Activated T-helper 17 cell treated with anti-CD3 and anti-CD28 coated beads, Interleukin-2, amount 50 U/mL, for 72 hours (primary cell): ENCODE measurements at places on chromosomes 5 and 9.

DNA sequence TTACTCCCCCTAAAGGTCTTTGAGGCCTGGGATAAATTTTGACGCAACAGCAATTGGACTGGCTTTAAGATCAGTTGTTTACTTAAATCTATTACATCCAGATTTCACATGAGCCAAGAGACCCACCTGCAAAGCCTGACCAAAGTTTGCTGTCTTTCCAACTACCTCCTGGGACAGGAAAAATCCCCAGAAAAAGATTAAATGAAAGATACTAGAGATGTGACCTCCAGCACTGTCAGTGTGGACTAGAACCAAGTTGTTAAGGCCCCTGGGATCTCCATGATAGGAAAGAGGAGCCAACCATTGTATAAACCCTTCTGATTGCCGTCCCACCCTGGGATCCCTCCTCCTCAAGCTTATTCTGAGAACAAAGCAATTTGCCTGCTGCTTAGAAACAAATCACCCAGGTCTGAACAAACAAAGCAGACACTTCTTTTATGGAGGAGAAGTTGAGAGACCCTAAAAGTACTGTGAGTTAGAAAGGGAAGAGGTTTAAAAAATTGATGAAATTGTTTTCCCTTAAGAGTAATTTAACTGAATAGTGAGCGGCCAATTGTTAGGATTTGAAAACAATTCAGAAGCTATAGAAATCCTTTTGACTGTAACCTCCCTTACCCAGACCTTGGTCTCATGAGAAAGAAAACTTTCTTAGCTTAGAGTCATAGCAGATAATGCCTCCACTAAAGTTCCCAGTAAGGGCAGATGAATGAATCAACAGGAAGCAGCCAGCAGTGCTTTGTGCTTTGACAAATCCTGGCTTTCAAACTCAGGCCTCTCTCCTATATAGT lies 255.2 kb downstream of the TMEM167A start:
- no peak for ATAC-seq
- H3K4me1 ChIP-seq = no peaks in the 10 kb centered on the region
- H3K36me3 ChIP-seq = no peaks in the 10 kb centered on the region
- peaks cover 3% of the 10 kb centered on the region for H3K27me3 ChIP-seq
- H3K27ac ChIP-seq = no peak overlapping the region

DNA sequence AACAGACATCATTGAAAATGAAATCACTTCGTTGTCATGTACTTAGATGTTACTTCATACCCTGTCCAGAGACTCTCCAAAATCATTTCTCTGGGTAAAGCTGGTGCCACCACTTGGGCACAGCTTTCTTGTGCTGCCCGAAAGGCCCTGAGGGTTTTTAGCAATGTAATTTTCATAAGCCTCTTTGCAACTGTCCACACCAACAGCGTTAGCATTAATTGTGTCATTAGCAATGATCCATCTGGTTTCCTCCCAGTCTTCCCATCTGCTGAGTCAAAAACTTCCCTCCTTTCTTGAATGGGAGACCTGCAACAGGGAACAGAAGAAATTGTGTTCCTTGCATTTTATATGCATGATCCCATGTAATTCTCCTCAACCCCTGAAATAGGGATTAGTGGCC lies 8.6 kb upstream of the MSX2 start:
- H3K27ac ChIP-seq = no peak overlapping the region
- no peaks in the 10 kb centered on the region for H3K4me1 ChIP-seq
- no peaks in the 10 kb centered on the region for H3K36me3 ChIP-seq
- peaks cover 48% of the 10 kb centered on the region for H3K27me3 ChIP-seq

DNA sequence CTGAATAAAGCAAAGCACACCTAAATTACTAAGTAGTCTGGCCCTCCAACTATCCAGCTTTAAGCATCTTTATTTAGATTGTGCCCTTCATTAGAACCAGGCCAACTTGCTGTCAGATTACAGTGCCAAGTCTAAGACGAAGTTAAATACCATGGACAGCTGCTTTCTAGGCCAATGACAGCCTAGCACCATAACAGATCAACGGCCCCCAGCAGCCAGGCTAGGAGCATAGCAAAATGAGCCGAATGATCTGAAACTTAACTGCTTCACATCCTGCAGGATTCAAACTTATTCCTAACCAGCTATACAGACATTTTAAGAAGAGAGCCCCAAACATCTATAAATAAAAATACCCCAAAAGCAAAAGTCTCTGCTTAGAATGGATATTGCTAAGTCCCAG lies 6.8 kb downstream of the SLC24A2 start:
- H3K27ac ChIP-seq = no peak overlapping the region
- no peaks in the 10 kb centered on the region for H3K4me1 ChIP-seq
- no peak for ATAC-seq
- no peaks in the 10 kb centered on the region for H3K36me3 ChIP-seq

DNA sequence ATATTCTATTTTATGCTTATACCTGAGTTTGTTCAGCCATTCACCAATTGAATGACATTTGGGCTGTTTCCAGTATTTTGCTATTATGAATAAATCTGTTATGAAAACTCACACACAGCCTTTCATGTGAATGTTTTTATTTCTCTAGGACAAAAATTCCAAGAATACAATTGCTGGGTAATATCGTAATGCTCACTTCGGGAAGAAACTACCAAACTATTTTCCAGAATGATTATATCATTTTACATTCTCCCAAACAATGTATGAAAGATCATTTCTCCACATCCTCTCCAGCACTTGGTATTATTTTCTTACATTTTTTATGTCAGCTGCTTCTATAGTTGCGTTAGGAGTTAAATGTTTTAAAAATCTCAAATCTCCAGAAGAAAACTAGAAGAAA lies 58.3 kb upstream of the LHFPL2 start:
- H3K4me1 ChIP-seq = no peaks in the 10 kb centered on the region
- H3K36me3 ChIP-seq = no peaks in the 10 kb centered on the region
- H3K27ac ChIP-seq = no peak overlapping the region
- H3K27me3 ChIP-seq = peaks cover 3% of the 10 kb centered on the region

- H3K4me3 ChIP-seq = no peak overlapping the region
- no peaks in the 10 kb centered on the region for H3K4me1 ChIP-seq
- H3K36me3 ChIP-seq = no peaks in the 10 kb centered on the region
- ATAC-seq = no peak
- no peak overlapping the region for H3K27ac ChIP-seq
Measured at GRCh38 chr5:168624850-168625364, 45.7 kb upstream of the PANK3 start.

- H3K4me3 ChIP-seq = no peak overlapping the region
- no peak overlapping the region for H3K27ac ChIP-seq
- H3K27me3 ChIP-seq = peaks cover 3% of the 10 kb centered on the region
- no peaks in the 10 kb centered on the region for H3K36me3 ChIP-seq
- no peak for ATAC-seq
Measured at GRCh38 chr5:123705741-123706140, 193.8 kb downstream of the CSNK1G3 start.

GRCh38 chr5:177447066-177447610 lies 524 bp downstream of the PRR7 start:
- no peak overlapping the region for H3K27ac ChIP-seq
- H3K27me3 ChIP-seq = no peaks in the 10 kb centered on the region
- H3K4me1 ChIP-seq = peaks cover 33% of the 10 kb centered on the region

GRCh38 chr5:163978897-163979296 lies 473.5 kb downstream of the MAT2B start:
- H3K27ac ChIP-seq = no peak overlapping the region
- no peaks in the 10 kb centered on the region for H3K36me3 ChIP-seq
- ATAC-seq = no peak
- H3K4me1 ChIP-seq = no peaks in the 10 kb centered on the region
- H3K4me3 ChIP-seq = no peak overlapping the region
